ENCODE measurements at places on chromosomes 4 and X. TPM values are rescaled to one million over a fixed set of nuclear protein-coding genes. Genes with fewer than 3 reads are reported as not detected.

The CCDC120 gene
- 0.11 TPM for total RNA-seq

The HPGD gene
- 9.8 TPM for total RNA-seq

The SLC2A9 gene
- 1.4 TPM for total RNA-seq

The CXCL11 gene
- not detected for total RNA-seq

The NEXMIF gene
- total RNA-seq, result under 0.01 TPM

The SPINK2 gene
- total RNA-seq, result not detected

The RPGR gene
- total RNA-seq, result 17.3 TPM

The HMX1 gene
- total RNA-seq, result not detected

The ERVMER34-1 gene
- under 0.01 TPM for total RNA-seq

The ERAS gene
- total RNA-seq, result not detected

The MAML3 gene
- total RNA-seq, result 2.1 TPM

The ADGRG4 gene
- total RNA-seq, result not detected

The NPNT gene
- 1.1 TPM for total RNA-seq

The GABRA4 gene
- not detected for total RNA-seq

The UGT8 gene
- total RNA-seq, result 1.00 TPM

The GJB1 gene
- total RNA-seq, result not detected

The NRK gene
- total RNA-seq, result 0.37 TPM

The ANKRD50 gene
- total RNA-seq, result 29.0 TPM

The LINC00632 gene
- 9.8 TPM for total RNA-seq

The ADH7 gene
- not detected for total RNA-seq

The MAGEA11 gene
- not detected for total RNA-seq

The CT55 gene
- total RNA-seq, result not detected

The GYG2 gene
- 2.4 TPM for total RNA-seq

The WDR17 gene
- total RNA-seq, result 4.3 TPM

The MTCP1 gene
- total RNA-seq, result 4.0 TPM

The KIAA1210 gene
- under 0.01 TPM for total RNA-seq

The SPATA4 gene
- total RNA-seq, result 0.37 TPM

The SLC26A1 gene
- total RNA-seq, result not detected

Data from uterine smooth muscle cell (primary cell).